ENCODE measurements at places on chromosomes 12 and 14.

GRCh38 chr12:51200156-51200555 lies 17.7 kb downstream of the POU6F1 start:
- no peak for DNase-seq

GRCh38 chr12:132433641-132434395 lies 56.1 kb upstream of the FBRSL1 start:
- no peak for DNase-seq

DNA sequence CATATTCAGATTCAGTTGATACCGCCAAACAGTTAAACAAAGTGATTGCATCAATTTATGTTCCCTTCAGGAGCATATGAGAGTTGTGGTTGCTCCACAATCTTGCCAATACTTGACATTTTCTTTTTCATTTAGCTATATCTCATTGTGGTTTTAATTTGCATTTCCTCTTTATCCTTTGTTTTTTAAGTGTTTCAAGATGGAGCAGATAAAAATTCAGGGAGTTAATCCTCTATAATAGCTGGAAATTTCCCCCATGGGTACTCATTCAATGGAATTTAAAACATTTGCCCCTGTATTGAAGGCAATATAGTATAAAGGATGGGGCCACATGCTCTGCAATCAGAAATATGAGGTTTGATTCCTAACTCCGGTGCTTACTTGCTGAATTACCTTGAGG lies 1.1 kb upstream of the EXD2 start:
- DNase-seq, result no peak

DNA sequence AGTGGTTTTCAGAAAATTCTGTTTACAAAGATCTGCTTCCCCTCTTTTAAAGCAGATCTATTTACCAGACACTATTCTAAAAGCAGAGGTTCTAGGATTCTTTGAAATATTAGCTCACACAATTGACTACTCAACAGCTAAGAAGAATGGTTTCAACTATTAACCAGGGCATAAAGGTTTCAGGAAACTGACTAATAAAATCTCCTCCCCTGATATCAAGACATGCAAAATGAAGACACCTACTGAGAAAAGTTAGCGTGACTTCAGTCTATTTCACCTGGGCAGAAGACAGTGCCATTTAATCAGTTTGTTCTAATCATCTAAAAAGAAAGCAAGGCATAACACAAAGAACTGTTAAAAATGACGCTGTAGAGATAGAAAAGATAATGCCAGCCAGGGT lies 22.2 kb downstream of the DAD1 start:
- no peak for DNase-seq

- no peak for DNase-seq
These were observed 136.0 kb upstream of the IFNG-AS1 start for GRCh38 chr12:67853204-67853603.

- no peak for DNase-seq
These were observed 1.7 kb downstream of the BTBD7 start for GRCh38 chr14:93331002-93331727.

- DNase-seq, result no peak
These were observed 54.9 kb downstream of the DNAH10 start for GRCh38 chr12:123816896-123817537.

DNA sequence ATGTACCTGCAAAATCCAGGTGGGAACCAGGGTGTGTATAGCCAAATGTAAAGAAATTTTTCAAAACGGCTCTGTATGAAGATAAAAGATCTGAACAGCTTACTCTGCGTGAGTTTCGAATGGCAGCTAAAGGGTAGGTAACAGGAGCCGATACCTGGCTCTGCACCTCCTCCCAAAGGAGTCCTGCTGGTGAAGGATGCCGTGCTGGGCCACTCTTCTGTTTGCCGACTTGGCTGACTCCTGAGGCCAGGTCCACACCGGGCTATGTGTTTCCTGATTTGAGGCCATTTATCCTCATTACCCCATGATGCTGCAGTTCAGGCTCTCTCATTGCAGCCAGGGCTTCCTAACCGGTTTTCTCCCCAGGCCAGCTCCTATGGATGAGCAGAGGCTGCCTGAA lies 244.6 kb downstream of the SLC41A2 start:
- no peak for DNase-seq

DNA sequence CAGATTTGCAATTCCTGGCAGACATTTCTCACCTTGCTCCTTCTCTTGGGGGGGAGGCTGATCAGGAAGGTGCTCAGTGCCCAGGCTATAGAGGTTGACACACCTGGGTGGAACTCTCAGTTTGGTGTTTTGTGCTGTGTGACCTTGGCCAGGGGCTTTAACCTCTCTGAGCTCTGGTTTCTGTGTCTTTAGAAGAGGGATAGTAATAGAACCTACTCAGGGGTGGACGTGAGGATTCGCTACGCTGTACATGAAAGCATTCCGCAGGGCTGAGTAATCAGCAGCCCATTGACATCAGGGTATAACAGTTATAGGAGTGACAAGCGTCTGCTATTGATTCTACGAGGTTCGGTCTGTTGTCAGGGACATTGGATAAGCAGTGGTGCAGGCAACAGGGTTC lies 98.1 kb downstream of the PHETA1 start:
- DNase-seq, result no peak

GRCh38 chr12:92556637-92557421 lies 146.0 kb upstream of the PLEKHG7 start:
- DNase-seq, result no peak

DNA sequence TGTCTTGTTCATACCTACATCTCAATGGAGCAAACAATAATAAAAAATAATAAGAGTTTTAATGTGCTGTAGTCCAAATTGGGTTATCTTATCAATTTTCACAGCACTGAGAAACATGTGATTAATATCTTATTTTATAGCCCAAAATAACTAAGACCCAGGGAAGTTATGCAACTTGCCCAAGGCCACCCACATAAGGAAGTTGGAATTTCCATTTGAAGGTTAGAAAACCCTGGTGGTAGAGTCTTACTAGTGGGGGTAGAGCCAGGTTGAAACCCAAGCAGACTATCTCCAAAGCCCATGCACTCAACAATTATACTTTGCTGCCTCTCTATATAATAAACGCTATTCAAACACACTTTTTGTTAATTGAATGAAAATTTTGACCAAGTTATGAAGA lies 270.0 kb upstream of the CAND1 start:
- no peak for DNase-seq

- no peak for DNase-seq
These were observed at the start of gene MSI1 for GRCh38 chr12:120368789-120369602. MSI1 (minus strand) TSS chr12:120369164; CDS start chr12:120369091, 73 bp downstream.

DNA sequence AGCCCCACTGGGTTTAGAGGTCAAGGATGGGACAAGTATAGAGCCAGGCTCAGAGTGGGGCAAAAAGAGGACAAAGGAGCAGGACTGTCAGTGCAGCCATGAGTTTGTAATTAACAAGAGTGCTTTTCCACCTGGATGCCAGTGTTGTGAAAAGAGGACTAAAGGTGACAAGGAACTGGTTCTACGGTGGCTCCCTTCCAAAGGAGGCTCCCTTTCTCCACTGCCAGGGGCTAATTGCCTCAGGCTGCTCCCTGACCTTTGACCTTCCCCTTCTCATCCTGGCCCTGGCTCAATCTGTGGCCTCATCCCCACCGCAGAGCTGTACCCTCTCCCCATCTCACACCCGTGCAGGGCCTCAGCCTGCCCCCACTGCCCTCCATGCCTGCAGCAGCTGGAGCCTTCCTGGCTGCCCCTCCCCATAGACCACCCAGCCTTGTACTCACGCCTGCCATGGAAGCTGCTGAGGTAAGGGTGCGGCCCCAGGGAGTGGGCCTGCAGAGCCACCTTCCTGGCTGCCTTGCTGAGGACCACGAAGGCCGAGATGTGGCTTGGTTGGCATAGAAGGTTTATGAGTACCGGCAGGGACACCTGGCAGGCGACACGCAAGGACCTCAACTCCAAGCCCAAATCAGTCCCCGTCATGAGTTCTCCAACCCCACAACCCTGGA lies 24.8 kb upstream of the FKBP4 start:
- no peak for DNase-seq

DNA sequence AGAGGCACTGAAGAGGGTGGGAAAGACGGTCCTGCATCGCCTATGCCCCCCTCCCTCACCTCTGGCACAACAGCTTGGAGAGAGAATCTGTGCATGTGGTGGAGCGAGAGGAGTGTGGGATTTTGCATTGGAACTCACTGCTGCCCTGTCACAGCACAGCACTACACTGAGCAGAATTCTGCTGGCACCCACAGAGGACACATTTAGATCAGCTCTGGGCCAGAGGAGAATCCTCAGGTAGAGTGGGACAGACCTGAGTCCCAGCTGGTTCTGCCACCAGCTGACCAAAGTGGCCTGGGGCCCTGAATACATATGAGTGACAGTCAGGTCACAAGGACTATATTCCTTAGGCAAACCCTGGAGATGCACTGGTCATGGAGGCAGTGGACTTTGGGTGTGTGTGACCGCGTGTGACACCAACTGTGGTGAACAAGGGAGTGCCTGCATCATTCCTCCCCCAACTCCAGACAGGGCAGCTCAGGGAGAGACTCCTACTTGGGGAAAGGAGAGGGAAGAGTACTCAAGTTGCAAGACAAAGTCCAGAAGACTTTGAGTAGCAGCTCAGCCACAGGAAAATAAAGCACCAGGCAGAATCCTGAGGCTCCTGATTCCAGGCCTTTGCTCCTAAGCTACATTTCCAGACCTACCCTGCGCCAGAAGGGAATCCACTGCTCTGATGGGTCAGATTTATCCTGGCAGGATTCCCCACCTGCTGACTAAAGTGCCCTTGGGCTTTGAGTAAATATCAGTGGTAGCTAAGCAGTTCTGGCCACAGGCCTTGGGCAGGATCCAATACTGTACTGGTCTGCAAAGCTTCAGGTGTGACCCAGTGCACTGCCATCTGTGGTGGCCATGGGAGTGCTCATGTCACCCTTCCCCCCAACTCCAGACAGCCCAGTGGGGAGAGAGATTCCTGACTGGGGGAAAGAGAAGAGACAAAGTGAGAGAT lies 10.6 kb upstream of the ACOT1 start:
- DNase-seq, result no peak

- no peak for DNase-seq
These were observed 83.9 kb downstream of the ZFP36L1 start for GRCh38 chr14:68709007-68709406.

- DNase-seq, result no peak
These were observed 1036.4 kb upstream of the FOXG1 start for GRCh38 chr14:27730204-27730603.
